ENCODE measurements at places on chromosomes 1 and 21.

- no peak for DNase-seq
Observed at GRCh38 chr1:171421413-171422020, 63.8 kb upstream of the PRRC2C start.

DNA sequence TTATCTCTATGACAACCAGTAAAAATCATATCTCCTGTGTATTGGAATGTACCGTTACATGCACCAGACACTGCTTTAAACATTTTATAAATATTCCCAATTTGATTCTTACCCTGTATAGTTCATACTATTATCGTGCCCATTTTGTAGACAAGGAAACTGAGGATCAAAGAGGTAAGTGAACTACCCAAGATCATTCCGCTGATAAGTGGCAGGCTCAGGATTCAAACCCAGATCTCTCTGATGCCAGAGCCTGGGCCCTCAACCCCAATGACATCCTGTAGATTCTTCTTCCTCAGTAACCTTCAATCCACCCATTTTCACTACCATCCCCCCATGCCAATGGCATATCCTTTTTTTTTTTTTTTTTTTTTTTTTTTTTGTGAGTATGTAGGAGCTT is 12.3 kb downstream of the CFAP57 start:
- DNase-seq, result no peak

- DNase-seq, result peak; percentile 90
Observed at GRCh38 chr1:86704458-86704971, at the start of gene SH3GLB1. SH3GLB1 (plus strand) TSS chr1:86704576; CDS start chr1:86704900, 324 bp downstream.

DNA sequence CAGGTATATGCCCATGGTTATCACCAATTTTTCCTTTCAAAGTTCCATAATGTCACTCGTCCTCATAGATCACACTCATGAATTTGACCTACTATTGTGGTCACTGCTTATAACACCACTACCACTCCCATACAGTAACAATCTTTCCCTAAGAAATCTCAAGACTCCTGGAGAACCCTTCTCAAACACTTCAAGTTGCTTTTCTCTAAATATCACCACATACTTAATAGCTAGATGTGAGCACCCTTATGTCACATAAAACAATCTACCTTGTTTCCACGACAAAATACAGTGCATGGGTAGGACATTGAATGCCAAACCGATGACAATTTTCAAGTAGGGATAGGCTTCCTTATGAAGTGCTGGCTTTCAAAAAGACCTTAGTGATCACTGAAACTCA is 104.5 kb downstream of the LRRC53 start:
- no peak for DNase-seq

DNA sequence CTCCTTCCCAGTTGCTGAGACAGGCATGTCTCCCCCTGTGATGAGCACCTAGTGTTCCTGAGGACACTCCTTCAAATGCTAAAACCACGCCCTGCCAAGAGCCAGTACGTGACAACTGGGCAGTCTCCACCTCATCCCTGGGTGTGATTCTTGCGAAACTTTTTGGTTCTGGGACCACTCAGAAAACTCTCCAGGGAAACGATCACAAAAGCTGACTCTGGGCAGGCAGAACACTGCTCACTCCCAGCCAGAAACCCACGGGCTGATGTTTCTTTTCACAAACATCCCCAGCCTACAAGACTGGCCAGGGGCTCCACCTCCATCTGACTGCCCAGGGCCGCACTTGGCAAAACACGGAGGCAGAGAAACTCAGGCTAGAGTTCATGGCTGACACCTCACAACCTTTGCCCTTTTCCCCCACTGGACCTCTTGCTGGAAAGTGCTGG is 24.4 kb downstream of the DHRS3 start:
- peak; percentile 83 for DNase-seq

GRCh38 chr21:25581582-25581981 is 25.7 kb downstream of the MRPL39 start:
- DNase-seq, result no peak

DNA sequence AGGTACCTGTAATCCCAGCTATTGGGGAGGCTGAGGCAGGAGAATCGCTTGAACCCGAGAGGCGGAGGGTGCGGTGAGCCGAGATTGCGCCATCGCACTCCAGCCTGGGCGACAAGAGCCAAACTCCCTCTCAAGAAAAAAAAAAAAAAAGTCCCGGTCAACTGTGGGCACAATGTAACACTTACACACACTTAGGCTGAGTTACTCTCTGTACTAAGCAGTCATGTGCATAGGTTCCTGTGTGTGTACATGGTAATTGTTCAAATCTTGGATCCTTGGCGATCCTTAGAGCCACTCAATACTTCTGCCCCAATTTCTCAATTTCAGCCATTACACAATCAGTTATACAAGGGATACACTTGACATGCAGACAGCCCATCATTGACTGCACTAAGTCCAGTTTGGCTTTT is 11.6 kb downstream of the SDCCAG8 start:
- no peak for DNase-seq

- DNase-seq, result peak; percentile 88
Observed at GRCh38 chr1:183932412-183932811, 105.1 kb downstream of the COLGALT2 start.

DNA sequence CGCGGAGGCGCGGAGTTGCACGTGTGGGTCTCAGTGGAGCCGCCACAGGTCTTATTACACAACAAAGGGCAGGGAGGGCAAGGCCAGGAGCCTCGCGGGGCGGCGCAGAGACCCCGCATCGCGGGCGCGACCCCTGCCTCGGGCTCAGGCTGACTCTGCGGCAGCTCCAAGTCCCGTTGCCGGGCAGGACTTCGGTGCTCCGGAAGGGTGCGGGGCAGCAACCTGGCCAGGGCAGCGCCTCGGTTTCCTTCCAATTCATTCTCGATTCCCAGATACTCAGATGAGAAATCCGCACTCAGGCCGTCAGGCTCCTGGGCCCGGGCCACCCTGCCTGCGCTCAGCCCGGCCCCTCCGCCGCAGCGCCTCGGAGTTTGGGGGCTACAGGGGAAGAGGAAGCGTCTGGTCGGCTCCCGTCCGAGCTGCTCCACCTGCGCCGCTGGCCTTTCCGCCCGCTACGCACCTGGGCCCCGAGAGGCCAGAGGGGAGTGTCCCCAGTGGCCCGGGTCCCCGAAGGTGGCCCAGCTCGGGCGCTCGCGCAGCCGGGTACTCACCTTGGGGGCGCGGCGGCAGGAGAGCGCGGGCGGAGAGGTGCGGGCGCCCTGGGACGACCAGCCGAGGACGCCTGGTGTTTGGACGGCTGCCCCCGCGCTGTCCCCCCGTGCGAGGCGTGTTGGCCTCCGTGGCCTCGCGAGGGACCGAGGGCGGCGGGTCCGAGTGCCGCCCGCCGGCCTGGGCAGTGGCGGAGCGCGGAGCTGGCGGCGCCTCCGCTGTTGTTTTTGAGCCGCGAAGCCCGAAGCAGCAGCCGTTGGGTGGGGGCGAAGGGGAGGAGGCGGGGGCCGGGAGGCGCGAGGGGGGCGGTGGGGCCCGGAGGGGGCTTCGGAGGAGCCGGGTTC is 1.1 kb upstream of the PRDM16 start:
- no peak for DNase-seq

DNA sequence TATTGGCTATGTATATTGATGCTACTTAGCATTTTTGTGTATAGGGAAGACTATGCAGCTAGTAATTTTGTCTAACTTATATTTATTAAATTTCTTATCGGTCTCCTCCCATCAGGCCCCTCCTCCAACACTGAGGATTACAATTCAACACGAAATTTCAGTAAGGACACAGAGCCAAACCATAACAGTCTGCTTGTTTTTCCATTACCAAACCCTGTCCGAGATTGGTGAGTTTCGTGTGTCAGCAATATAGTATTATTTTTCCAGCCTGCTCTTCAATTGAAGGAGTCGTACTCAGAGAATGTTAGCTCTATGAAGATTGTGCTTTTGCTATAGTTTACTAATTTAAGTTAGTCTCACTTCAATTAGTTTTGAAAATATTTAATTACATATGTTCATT is 1495.3 kb downstream of the MRPL39 start:
- no peak for DNase-seq

- no peak for DNase-seq
Observed at GRCh38 chr1:114764689-114765088, 6.9 kb upstream of the CSDE1 start.

- no peak for DNase-seq
Observed at GRCh38 chr1:156858555-156858956, 361 bp downstream of the INSRR start.

DNA sequence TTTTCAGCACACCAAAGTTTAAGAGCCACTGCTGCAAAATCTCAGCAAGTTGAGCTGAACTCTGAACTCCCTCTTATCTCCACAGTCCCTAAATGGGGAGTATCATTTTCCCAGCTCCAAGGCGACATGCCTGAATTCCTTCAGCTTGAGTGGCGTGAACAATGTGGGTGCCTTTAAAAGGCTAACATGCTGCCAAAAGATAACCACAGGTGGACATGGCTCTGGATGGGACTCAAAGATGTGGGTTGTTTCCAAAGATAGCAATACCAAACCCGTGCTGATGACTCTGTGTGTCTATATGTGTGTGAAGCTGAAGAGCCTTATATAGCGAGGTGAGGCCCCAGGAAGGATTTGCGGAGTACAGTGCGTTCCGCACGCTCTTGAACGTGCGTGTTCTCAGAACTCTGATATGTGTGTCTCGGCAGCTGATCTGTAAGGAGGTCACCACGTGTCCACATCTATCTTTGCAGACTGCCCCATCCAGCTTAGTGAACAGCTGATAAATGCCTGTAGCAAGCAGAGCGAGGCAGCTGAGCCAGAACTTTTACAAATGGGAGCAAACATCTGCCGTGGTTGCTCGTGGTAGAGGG is 189.2 kb downstream of the DYRK1A start:
- no peak for DNase-seq

DNA sequence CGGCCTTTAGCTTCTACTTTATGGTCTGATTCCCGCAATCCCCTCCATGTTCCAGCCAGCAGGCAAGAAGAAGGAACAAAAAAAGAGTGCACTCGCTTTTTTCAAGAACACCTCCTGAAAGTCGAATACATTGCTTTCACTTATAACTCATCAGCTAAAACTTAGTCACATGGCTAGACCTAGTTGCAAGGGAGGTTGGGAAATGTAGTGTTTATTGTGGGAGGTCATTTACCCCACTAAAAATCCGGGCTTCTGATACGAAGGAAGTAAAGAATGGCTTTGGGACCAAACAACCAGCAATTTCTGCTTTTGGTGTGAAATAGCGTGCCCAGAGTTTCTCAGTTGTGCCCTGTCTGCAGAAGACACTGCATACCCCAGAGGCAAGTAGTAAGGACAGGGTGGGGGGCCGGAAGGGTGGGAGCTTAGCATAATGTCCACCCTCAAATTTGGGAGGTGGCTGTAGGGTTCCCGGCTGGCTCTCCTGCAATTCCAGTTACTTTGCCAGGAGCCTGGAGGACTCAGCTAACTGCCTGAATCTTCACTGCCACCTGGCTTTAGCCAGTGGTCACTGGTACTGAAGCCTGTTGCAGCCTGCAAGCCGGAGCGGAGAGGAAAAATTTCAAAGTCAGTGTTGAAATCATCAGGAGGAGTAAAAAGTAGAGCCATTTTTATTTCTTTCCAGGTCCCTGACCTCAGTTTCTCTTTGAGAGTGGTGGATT is 57.7 kb upstream of the F3 start:
- DNase-seq, result no peak

- DNase-seq, result peak; percentile 54
Observed at GRCh38 chr1:174114788-174115448, 44.4 kb upstream of the RABGAP1L start.

- peak; percentile 54 for DNase-seq
Observed at GRCh38 chr21:35400233-35400939, 351.3 kb upstream of the RUNX1 start.

Measured in EH (cell line).